Fibroblast of gingiva (primary cell): ENCODE measurements at places on chromosomes 6 and 20.

DNA sequence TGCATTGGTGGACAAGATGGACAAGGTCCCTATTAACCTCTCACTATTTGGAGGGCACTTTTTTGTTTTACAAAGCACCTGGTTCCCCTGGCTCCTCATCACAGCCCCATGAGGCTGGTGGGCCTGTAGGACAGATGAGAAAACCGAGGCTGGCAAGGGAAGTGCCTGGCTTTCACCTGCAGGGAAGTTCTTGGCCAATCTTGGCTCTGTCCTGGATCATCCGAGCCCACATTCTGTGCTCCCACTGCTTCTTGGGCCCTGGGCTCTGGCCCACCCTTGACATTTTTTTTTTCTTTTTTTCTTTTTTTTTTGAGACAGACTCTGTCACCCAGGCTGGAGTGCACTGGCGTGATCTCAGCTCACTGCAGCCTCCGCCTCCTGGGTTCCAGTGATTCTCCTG, 14.7 kb downstream of the SLC13A3 start:
- DNase-seq: no peak

GRCh38 chr6:25732468-25733198, 21.9 kb upstream of the SLC17A4 start:
- DNase-seq: no peak

GRCh38 chr6:23213651-23214050, 644.3 kb downstream of the HDGFL1 start:
- peak; percentile 11 for DNase-seq

DNA sequence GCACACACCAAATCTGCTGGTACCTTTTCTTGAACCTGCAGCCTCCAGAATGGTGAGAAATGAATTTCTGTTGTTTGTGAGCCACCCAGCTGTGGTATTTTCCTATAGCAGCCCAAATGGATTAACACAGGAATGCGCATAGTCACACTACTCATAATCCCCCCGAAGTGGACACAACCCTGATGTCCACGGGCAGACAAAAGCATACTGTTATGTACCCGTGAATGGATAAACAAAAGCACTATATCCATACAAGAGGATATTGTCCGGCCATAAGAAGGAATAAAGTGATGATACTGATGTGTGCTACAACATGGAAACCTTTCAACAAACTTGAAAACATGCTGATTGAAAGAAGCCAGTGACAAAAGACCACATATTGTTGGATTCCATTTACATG, 25.1 kb upstream of the RPP40 start:
- no peak for DNase-seq

GRCh38 chr6:626236-626635, 30.7 kb downstream of the HUS1B start:
- DNase-seq: peak; percentile 61

- no peak for DNase-seq
Measured at GRCh38 chr6:106431972-106432371, 71.5 kb downstream of the CRYBG1 start.

DNA sequence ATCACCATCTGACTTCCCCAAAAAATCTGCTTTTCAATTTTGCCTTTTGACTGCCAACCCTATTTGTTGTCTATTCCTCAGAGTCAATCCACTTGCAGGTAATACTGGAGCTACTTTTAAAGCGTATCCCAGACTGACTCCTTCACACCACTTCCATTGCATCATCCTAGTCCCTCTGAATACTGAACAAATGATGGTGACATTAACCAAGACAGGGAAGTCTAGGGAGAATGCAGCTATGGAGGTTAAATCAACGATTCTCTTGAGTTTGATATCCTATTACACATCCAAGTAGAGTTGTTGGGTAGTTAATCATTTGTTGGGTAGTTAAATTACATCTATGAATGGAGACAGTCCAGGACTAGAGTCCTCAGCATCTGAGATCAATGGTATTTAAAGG, 2.0 kb downstream of the OGFRL1 start:
- no peak for DNase-seq

GRCh38 chr6:74891349-74891831, 314.5 kb downstream of the COL12A1 start:
- peak; percentile 97 for DNase-seq

- DNase-seq: no peak
Measured at GRCh38 chr20:23150304-23151007, 64.3 kb upstream of the CD93 start.

DNA sequence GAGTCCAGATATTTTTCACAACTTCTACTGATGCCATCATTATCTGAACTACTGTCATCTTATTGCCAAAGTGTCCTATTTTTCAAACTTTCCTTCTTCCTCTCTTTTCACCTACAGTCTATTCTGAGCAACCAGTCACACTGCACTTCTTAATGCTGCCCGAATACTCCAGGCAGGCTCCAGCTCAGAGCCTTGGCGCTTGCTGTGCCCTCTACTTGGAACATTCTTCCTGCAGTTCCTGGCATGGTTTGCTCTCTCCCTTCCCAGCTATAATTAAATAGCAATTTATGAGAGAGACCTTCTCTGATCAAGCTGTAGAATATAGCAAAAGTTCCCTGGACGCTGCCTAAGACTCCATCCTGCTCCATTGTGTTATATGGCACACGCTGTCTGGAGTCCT, 831.6 kb downstream of the QKI start:
- no peak for DNase-seq

GRCh38 chr6:1839361-1839760, 229.6 kb downstream of the FOXC1 start:
- DNase-seq: no peak

DNA sequence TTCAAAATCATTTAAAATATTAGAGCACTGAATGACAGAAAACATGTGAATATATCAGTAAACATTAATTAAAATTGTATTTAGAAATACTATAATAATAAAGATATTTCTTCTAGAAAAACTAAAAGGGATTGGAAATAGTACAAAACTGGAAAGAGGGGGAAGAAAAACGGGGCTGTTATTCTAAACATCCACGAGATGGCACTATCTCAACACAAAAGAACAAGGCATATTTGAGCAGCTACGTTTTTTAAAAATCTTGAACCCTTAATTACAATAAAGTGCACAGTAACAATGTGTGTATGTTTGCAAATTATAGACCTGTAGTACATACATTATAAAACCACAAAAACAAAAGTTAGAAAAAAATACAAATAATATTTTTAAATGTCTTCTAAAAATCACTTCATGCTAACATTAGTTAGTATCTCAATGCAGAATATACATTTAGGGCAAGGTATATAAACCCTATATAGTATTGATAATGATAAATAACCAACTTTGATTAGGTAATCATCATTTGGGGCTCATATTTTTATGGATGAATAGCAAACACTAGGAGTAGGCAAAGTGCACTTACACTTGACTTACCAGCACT, 42.5 kb upstream of the PNISR start:
- DNase-seq: peak; percentile 5

DNA sequence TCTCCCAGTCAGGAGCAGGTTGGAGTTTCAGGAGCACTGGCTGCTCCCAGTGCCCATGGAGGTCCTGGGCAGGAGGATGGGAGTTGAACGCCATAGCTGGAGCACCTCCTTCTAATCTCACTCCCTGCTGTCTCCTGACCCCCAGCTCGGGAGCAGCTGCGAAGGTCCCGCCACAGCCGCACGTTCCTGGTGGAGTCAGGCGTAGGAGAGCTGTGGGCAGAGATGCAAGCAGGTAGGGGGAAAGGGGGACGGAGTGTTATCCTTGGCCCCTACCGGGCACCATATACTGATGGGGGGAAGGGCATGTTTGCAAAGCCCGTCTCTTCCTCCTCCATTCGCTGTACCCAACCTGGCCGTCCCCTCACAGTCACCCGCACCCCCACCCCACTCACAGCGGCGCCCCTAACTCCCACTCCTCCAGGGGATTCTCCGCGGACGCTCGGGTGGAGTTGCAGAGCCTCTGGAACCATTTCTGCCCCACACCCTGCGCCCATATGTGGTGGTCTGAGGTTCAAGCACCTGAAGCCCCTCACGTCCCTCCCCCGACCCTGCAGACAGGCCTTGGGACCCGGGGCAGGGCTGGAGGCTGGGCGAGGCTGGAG, 16.7 kb downstream of the HSPA12B start:
- no peak for DNase-seq

GRCh38 chr6:133046576-133046975, 194.6 kb upstream of the EYA4 start:
- no peak for DNase-seq

GRCh38 chr6:21360336-21360735, 233.2 kb upstream of the SOX4 start:
- no peak for DNase-seq

DNA sequence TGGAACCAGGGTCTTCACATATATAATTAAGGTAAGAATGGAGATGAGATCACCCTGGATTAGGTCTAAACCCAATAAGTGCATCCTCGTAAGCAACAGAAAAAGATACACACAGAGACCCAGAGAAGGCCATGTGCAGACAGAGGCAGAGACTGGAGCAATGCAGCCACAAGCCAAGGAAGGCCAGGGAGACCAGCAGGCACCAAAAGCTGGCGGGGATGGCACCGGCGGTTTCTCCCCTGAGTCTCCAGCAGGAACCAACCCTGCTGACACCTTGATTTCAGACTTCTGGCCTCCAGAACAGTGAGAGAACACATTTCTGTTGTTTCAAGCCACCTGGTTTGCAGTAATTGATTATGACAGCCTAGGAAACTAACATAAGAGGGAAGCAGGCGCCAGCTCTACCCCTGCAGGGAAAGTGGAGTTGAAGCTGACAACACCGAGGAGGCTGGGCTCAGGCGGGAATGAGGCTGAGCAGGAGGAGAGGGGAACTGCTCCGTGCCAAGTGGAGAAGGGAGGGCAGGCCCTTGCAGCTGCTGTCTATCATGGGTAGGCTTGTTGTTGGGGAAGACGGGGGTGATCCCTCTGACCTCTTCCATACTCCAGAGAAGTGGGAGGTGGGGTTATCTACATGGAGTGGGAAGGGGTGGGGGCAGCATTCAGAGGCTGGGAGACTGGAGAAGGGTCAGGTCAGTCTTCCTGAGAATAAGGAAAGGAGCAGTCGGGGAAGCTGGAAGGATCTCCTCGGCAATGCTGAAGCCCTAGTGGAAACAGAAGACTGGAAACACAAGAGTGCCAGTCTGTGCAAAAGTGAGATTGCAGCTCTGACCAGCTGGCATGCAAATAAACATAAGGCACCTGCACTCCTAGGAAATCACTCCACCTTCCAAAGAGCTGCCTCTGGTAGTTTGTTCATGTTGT, 72.7 kb downstream of the NFATC2 start:
- no peak for DNase-seq

GRCh38 chr6:130847001-130847910, 20.1 kb downstream of the SMLR1 start:
- DNase-seq: no peak

DNA sequence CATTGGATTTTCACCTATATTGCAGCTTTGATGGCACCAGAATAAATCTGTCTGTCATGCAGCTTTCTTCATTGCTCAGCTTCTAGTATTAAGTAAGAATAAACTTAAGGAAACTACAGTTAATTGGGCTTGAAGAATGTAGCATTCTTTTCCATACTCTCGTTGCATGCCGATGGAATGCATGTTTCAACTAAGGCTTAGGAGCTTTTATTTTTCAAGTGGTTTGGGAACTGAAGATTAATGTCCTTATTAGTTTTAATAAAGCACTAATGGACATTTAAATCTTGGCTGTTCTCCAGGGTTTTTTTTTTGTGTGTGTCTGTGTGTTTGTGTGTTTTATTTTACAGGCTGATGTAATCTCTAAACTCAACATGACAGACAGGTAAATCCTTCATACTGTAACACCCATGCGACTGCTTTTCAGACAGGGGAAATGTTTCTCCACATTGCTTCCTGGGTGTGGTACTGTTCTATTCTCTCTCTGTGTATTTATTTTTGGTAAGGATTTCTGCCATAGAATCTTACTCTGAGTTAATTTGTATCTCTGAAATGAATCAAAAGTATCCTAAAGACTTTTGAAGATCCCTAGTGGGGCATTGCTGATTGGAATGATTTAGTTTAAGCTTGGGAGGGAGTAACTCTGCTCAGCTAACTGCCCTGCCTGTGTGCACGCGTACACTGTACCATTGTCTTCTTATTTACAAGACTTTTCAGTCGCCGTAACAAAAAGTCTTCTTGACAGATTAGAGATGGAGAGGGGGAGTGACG, 38.0 kb downstream of the SLC9A8 start:
- DNase-seq: peak; percentile 30

DNA sequence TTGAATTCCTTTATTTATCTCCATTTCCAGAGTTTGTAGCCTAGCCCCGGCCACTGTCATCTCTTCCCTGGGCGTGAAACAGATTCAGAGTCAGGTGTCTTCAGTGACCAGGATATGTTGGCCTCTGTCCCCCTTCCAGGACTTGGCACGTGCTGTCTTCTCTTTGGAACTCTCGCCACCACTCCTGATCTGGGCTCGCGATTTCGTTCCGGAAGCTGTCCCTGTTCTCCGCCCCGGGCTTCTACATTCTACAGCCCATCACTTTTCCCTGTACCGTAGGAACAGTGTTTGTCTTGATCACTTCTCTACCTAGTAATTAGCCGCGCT, 739 bp downstream of the GSS start:
- peak; percentile 43 for DNase-seq

DNA sequence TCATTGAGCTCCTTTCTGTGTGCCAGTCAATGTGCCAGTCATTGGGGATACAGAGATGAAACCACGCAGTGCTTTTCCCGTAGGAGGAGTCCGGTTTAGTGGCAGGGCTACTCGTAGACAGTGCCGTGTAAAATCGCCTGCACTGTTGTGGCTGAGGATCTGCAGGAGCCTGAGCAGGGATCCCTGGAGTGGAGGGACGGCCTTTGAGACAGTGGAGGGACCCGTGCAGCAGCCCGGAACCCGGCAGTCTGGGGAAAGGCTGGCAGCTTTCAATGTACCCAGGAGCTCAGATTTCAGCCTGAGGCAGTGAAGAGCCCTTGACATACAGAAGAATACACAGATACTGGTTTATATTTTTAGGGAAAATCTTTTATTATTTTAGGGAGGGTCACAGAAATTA, 203.3 kb downstream of the ARID1B start:
- DNase-seq: peak; percentile 36

GRCh38 chr6:139627091-139627490, 252.6 kb upstream of the CITED2 start:
- DNase-seq: no peak

DNA sequence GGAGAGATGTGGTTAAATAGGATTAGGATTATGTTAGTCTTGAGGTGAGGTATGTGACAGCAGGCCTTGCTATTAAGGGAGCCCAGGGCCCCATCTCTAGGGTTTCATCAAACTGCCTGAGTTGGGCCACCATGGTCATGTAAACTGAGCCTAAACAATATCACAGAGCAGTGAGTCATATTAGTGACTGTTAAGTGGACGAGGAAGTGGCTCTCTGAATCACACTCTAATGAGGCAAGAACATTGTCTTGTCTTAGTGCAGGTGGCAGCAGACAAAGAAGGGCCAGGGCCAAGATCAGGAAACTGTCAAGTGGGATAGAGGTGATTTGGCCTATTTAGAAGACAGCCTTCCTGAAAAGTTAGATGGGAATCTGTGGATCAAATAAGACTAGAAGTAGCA, 23.1 kb downstream of the ENPP3 start:
- DNase-seq: peak; percentile 7

- DNase-seq: no peak
Measured at GRCh38 chr6:39073471-39074355, 25.1 kb downstream of the GLP1R start.

- DNase-seq: no peak
Measured at GRCh38 chr6:162416831-162417537, 310.6 kb downstream of the PRKN start.
